ENCODE measurements at places on chromosomes 3 and 15.

DNA sequence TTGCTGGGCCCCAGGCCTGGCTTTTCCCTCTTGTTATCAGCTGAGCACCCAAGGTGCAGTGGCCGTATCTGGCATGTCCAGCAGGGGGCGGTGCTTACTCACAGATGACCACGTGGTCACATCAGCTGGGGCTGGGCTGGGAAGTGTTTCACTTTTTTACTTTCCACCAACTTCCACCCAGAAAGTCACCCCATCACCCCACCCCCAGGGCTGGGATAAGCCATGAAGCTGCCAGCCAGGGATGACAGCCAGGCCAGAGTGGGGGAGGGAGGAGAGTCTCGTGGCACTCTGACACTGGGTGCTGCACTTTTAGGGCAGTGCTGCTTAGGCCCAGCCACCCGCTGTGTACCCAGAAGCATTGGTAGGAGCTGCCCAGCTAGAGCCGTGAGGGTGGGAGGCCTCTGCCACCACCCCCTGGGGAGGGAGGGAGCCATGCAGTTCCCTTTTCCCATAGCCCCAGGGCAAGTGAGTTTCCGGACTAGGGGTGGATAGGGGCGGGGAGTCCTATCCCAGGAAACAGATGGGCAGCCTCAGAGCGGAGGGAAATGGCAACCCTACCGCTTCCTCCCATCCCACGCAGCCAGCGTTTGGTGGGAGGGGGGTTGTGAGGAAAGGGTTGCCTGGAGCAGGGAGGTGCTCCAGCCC, 6.1 kb downstream of the PPCDC start:
- no peaks in the 10 kb centered on the region for H3K27me3 ChIP-seq
- H3K27ac ChIP-seq: peak overlapping the region; percentile 85
- H3K4me3 ChIP-seq: no peak overlapping the region
- peaks cover 69% of the 10 kb centered on the region for H3K4me1 ChIP-seq
- peak; percentile 79 for DNase-seq
- no peaks in the 10 kb centered on the region for H3K36me3 ChIP-seq

GRCh38 chr3:13598926-13599886, 50.3 kb downstream of the FBLN2 start:
- H3K4me3 ChIP-seq: no peak overlapping the region
- peaks cover 38% of the 10 kb centered on the region for H3K4me1 ChIP-seq
- no peaks in the 10 kb centered on the region for H3K36me3 ChIP-seq
- DNase-seq: no peak

DNA sequence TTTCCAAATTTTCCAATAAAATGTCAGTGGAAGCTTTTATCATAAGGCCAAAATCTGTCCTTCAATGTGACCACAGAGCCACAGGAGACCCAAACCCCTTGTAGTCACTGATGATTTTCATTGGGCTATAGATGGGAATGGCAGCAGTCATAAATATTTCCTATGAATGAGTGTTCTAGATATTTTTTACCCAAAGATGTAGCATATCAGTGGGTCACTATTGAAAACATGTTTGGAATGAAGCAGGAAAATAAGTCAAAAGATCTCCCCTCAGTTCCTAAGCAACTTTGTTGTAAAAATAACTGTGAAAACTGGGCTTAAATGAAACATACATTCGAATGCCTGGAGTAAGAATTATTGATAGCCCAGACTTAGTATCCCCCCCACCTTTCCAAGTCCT, 49.0 kb downstream of the NKIRAS1 start:
- H3K36me3 ChIP-seq: no peaks in the 10 kb centered on the region
- H3K27me3 ChIP-seq: no peaks in the 10 kb centered on the region
- H3K27ac ChIP-seq: no peak overlapping the region
- H3K4me3 ChIP-seq: no peak overlapping the region
- DNase-seq: no peak

DNA sequence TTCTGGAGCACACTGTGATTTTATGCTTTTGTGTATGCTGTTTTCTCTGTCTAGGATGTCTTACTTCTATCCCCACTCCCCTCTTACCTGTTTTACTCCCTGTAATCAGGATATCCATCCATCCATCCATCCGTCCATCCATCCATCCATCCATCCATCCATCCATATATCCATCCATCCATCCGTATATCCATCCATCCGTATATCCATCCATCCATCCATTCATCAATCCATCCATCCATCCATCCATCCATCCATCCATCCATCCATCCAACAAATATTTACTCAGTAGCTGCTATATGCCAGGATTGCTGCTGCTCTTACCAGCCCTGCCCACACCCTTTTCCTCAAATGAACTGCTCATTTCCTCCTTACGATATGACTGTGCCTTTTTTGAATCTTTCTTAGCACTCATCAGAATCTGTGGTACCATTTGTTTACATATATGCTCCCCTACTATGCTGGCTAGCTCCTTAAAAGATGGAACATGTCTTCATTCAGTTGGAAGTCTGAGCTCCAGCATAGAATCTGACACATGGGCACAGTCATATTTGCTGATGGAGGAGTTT, 35.2 kb downstream of the USP13 start:
- no peak overlapping the region for H3K4me3 ChIP-seq
- DNase-seq: no peak
- no peaks in the 10 kb centered on the region for H3K27me3 ChIP-seq
- no peak overlapping the region for H3K27ac ChIP-seq

- peaks cover 64% of the 10 kb centered on the region for H3K27me3 ChIP-seq
- no peaks in the 10 kb centered on the region for H3K36me3 ChIP-seq
- H3K4me1 ChIP-seq: peaks cover 29% of the 10 kb centered on the region
- H3K4me3 ChIP-seq: no peak overlapping the region
- H3K27ac ChIP-seq: no peak overlapping the region
Observed at GRCh38 chr3:126360046-126360713, 3.0 kb upstream of the KLF15 start.

GRCh38 chr3:176513604-176514003, 683.7 kb downstream of the TBL1XR1 start:
- H3K27ac ChIP-seq: no peak overlapping the region
- no peaks in the 10 kb centered on the region for H3K4me1 ChIP-seq
- no peaks in the 10 kb centered on the region for H3K36me3 ChIP-seq
- H3K4me3 ChIP-seq: no peak overlapping the region
- no peaks in the 10 kb centered on the region for H3K27me3 ChIP-seq

DNA sequence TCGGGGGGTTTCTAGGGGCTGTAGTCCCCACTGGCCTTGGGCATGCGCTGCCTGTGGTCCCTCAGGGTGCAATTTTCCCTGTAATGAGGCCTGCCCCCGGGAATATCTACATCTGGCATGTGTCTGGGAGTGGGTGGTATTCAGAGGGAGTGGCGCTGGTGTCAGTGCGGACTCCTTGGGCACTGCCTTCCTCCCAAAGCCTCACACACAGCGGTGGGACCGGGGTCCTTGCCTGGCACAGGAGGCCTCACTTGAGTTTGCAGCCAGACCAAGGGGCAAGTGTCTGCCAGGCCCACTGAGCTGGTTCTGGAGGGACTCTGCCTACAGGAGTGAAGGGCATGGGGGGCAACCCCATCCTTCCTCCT, 53.5 kb upstream of the PCSK6 start:
- H3K4me3 ChIP-seq: no peak overlapping the region
- DNase-seq: no peak
- H3K27me3 ChIP-seq: peaks cover 51% of the 10 kb centered on the region
- H3K36me3 ChIP-seq: no peaks in the 10 kb centered on the region
- no peak overlapping the region for H3K27ac ChIP-seq
- no peaks in the 10 kb centered on the region for H3K4me1 ChIP-seq

DNA sequence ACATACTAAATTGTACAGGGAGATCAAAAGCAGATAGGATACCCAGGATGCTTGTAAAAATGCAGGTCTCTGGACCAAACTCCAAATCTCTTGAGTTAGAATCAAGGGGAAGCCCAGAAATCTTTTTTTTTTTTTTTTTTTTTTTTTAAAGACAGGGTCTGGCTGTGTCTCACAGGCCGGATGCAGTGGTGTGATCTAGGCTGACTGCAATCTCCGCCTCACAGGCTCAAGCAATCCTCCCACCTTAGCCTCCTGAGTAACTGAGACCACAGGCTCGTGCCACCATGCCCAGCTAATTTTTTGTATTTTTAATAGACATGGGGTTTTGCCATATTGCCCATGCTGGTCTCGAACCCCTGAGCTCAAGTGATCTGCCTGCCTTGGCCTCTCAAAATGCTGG, 373.5 kb downstream of the SHQ1 start:
- no peaks in the 10 kb centered on the region for H3K27me3 ChIP-seq
- H3K36me3 ChIP-seq: no peaks in the 10 kb centered on the region
- H3K4me1 ChIP-seq: no peaks in the 10 kb centered on the region
- no peak overlapping the region for H3K4me3 ChIP-seq
- no peak for DNase-seq
- no peak overlapping the region for H3K27ac ChIP-seq

DNA sequence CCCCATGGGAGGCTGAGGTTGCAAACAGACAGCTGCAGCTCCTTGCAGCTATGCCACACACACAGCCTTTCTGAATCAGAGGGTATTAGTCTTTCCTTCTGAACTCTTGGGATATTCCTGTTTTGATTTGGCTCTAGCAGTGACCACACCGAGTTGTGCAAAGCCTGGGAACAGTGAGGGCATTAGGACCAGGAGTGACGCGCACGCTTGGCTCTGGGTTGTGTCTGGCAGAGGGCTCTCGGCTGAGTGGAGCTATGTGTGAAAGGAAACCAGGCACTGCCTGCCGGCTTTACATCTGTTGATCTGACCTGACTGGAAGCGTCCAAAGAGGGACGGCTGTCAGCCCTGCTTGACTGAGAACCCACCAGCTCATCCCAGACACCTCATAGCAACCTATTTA, at the start of gene GALNT15:
Gene GALNT15 (plus strand): TSS at position 292 of the 400 bp plus-strand sequence. CDS start 472 bp downstream, outside the sequence.
- H3K4me1 ChIP-seq: no peaks in the 10 kb centered on the region
- DNase-seq: peak; percentile 29
- peak within 1 kb of the TSS; percentile 39 for H3K4me3 ChIP-seq
- no peaks in the 10 kb centered on the region for H3K27me3 ChIP-seq
- no peaks in the 10 kb centered on the region for H3K36me3 ChIP-seq

- no peak overlapping the region for H3K4me3 ChIP-seq
- H3K27me3 ChIP-seq: no peaks in the 10 kb centered on the region
- no peaks in the 10 kb centered on the region for H3K4me1 ChIP-seq
- no peak overlapping the region for H3K27ac ChIP-seq
- no peaks in the 10 kb centered on the region for H3K36me3 ChIP-seq
Observed at GRCh38 chr3:104787306-104787705, 579.4 kb upstream of the ALCAM start.

GRCh38 chr15:80171787-80172186, 19.0 kb downstream of the FAH start:
- no peaks in the 10 kb centered on the region for H3K4me1 ChIP-seq
- H3K36me3 ChIP-seq: no peaks in the 10 kb centered on the region
- H3K4me3 ChIP-seq: no peak overlapping the region
- no peaks in the 10 kb centered on the region for H3K27me3 ChIP-seq
- no peak overlapping the region for H3K27ac ChIP-seq

GRCh38 chr3:25292595-25292994, 135.5 kb upstream of the RARB start:
- no peak for DNase-seq
- H3K27ac ChIP-seq: peak overlapping the region; percentile 41
- H3K4me3 ChIP-seq: no peak overlapping the region
- peaks cover 47% of the 10 kb centered on the region for H3K4me1 ChIP-seq
- H3K27me3 ChIP-seq: no peaks in the 10 kb centered on the region

- no peaks in the 10 kb centered on the region for H3K36me3 ChIP-seq
- H3K27me3 ChIP-seq: no peaks in the 10 kb centered on the region
- no peak for DNase-seq
- no peak overlapping the region for H3K4me3 ChIP-seq
Observed at GRCh38 chr3:99910752-99911290, 93.2 kb downstream of the CMSS1 start.

GRCh38 chr3:23444386-23444785, 241.3 kb downstream of the UBE2E2 start:
- DNase-seq: no peak
- H3K27me3 ChIP-seq: no peaks in the 10 kb centered on the region
- H3K4me3 ChIP-seq: no peak overlapping the region
- H3K27ac ChIP-seq: no peak overlapping the region

DNA sequence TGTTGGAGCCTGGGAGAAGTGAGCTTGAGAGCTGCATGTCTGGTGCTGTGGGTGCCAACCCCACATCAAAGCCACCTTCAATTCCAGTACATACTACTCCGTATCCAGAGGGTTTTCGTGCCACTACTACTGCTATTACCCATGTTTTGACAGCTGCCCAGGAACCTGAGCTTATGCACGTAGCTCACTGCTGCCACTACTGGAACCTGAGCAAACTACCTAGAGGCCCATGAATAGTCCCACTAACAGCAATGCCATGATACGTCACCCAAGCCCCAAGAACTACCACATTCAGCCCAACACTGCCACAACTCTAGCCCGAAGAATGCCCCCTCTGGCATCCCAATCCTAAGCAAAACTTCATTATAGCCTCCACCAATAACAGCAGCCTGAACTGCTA, 215.2 kb upstream of the BCHE start:
- no peaks in the 10 kb centered on the region for H3K27me3 ChIP-seq
- no peak overlapping the region for H3K4me3 ChIP-seq
- no peaks in the 10 kb centered on the region for H3K4me1 ChIP-seq

DNA sequence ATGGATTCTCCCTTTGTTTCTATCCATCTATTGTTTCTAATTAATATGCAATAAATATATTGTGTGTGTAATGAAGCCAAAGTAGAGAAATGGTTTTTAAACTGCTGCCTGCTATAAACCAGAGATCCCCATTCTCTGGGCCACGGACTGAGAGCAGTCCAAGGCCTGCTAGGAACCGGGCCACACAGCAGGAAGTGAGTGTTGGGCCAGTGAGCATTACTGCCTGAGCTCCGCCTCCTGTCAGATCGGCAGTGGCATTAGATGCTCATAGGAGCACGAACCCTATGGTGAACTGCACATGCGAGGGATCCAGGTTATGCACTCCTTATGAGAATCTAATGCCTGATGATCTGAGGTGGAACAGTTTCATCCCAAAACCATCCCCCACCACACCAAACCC, 85.2 kb upstream of the POMGNT2 start:
- no peaks in the 10 kb centered on the region for H3K36me3 ChIP-seq
- H3K4me1 ChIP-seq: no peaks in the 10 kb centered on the region
- H3K27me3 ChIP-seq: no peaks in the 10 kb centered on the region
- H3K4me3 ChIP-seq: no peak overlapping the region
- H3K27ac ChIP-seq: no peak overlapping the region

DNA sequence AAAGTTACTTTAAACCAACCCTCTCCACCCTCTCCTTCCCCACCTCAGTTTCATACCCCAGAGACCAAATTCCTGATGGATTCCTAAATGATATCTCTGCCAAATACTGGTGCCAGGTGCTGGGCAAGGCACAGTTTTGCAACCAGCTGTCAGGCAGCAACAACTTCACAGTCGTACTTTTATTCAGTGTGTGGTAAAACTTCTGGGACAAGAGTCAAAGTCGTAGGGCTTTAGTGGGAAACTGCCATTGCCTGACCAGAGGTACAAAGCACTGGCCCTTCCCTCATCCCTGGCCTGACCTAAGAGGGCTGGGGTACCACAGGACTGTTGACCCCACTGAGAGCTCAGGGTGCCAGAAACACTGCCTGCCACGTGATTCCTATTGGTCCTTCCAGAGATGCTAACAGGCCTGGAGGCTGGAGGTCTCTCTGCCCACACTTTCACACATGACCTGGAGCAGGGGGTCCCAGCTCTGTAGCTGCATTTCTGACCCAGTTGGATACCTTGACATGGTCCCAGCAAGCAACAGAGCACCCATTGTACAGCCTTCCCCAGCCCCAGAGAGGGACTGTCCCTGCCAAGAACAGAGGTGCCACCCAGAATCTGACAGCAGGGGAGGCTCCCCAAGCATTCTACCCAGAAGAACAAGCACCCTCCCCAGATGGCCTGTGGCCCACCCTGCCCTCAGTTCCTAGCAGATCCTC, 59.9 kb downstream of the LIPC start:
- no peaks in the 10 kb centered on the region for H3K27me3 ChIP-seq
- no peaks in the 10 kb centered on the region for H3K36me3 ChIP-seq
- H3K27ac ChIP-seq: no peak overlapping the region
- DNase-seq: no peak

- no peak for DNase-seq
- H3K4me1 ChIP-seq: peaks cover 10% of the 10 kb centered on the region
- no peak overlapping the region for H3K4me3 ChIP-seq
- no peaks in the 10 kb centered on the region for H3K36me3 ChIP-seq
- no peaks in the 10 kb centered on the region for H3K27me3 ChIP-seq
- H3K27ac ChIP-seq: peak overlapping the region; percentile 55
Observed at GRCh38 chr15:99511531-99511865, 54.3 kb upstream of the MEF2A start.
